HFFc6 (cell line): ENCODE measurements at places on chromosomes 2 and 18. TPM values are rescaled to one million over a fixed set of nuclear protein-coding genes. Genes with fewer than 3 reads are reported as not detected.

The TNFRSF11A gene
- total RNA-seq = not detected in 3 replicates

The C1QL2 gene
- total RNA-seq = not detected in 3 replicates

DNA sequence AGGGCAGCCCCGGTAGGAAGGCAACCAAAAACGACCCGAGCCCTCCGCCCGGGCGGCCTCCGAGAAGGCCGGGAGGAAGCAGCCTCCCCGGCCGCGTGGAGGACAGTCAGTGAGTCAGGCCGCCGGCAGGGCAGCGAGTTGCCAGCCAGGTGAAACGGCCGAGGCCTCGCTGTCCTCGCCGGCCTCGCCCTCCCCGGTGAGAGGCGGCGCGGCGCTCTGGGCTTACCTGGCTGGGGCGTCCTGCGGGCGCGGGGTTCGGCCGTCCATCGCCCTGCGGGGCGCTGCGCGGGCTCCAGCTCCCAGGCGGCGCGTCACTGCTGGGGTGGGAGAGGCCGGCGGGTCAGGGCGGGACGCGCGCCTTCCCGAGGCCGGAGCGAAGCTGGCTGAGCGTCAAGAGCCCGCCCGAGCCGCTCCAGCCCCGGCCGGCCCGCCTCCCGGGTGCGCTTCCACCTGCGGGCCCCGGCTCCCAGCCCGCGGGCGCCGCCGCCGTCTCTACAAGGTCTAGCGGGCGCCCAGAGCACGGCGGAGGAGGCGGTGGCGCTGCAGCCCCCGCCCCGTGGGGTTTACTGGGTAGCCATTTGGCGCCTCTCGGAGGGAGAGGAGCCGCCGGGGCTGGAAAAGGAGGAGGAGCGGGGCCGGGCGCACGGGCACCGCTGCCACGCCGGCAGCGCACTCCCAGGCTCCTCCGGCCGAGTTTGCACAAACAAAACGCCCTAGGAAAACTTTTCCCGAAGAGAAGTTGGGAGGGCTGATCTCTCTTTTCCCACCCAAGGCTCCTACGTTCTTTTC is 499 bp downstream of the COBLL1 start:
- peak; percentile 57 for DNase-seq

DNA sequence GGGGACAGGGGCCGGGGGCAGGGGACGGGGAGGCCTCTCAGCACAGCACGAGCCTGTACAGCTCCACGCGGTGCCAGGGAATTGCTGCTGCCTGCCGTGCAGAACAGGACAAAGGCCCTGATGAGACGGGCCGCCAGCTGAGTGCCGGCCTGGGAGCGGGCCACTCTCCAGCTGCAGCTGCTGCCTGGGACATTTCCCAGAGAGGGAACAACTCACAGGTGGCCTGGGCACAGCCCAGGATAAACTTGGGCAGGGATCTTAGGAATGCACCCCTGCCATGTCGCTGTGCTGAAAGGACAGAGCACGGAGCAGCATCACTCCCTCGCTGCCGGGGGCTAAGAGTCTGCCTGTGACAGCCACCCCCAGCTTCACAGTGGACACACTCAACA is 38.8 kb downstream of the CENPO start:
- DNase-seq = no peak

The RGPD3 gene
- 0.07 to 0.12 TPM (median 0.09 TPM) in 3 replicates for total RNA-seq

The SPR gene
- 20.0 to 21.6 TPM (median 20.8 TPM) in 3 replicates for total RNA-seq

The LRP2 gene
- not detected in 3 replicates for total RNA-seq

- no peak for DNase-seq
Observed at GRCh38 chr2:444937-445884, 157.3 kb upstream of the ALKAL2 start.

DNA sequence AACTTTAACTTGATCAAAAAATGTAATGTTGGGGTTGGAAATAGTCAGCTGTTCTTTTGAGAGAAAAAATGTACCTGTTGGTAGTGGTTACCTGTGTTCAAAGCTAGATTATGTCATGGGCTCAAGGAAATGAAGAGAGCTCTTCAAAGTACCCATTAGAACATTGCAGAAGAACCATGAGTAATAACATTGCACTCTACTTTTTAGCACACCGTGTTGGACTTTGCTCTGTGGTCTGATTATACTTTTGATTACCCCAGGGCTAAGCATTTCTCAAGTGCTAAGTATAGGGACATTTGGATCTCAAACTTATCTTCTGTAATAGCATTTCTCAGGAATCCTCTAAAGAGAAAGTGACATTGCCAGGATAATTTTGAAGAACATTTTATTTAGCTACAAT is 1122.8 kb upstream of the CELF4 start:
- no peak for DNase-seq
